ELF-1 (cell line): ENCODE measurements at places on chromosomes 16 and 17.
A peak's percentile ranks its signal among the peaks of the same experiment; 100 is the strongest.

- peak; percentile 68 for DNase-seq
These were observed 10.6 kb upstream of the MFAP4 start for GRCh38 chr17:19397556-19398041.

GRCh38 chr17:2710071-2710802 is 1.3 kb downstream of the CLUH start:
- DNase-seq, result no peak

DNA sequence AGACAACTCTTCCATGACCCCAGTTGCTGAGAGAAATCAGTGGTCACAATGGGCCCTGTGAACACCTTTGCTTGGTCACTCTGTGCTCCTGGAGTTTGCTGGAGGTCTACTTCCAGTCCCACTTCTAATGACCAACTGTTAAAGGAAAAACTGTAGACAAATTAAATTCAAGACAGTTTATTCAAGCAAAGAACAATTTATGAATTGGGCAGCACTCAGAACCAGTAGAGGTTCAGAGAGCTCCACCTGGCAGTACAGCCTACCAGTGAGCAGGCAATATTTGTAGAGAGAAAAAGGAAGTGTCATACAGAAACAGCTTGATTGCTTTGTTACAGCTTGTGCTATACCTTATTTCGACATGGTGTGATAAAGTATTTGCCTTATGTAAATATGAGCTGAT is 116.5 kb downstream of the HS3ST3B1 start:
- no peak for DNase-seq

GRCh38 chr16:29645694-29646187 is 17.3 kb upstream of the SPN start:
- DNase-seq, result peak; percentile 40

GRCh38 chr17:66345264-66345663 is 42.9 kb downstream of the PRKCA start:
- DNase-seq, result no peak
